ENCODE measurements at places on chromosomes 5 and 9.
A peak's percentile ranks its signal among the peaks of the same experiment; 100 is the strongest.

GRCh38 chr5:3511934-3512333, 83.7 kb upstream of the IRX1 start:
- no peak for DNase-seq

GRCh38 chr5:138389332-138389731, 36.8 kb downstream of the KDM3B start:
- no peak for DNase-seq

DNA sequence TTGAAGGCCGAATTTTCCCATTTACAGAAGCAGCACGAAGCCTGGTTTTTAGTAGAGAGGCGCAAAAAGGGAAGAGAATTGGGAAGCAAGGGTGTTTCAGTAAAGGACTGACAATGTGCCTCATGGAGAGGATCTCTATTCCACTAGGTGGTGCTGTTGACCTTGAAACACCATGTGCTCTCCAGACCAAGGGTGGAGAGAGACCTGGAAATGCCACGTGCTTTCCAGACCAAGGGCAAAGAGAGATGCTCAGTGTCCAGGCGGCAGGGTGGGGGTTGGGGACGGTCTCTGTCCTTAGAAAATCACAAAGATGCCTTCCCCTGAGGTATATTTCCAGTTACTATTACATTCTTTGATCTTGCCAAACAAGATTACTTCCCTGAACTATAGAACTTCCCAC, 425.3 kb downstream of the CSNK1G3 start:
- peak; percentile 52 for DNase-seq

DNA sequence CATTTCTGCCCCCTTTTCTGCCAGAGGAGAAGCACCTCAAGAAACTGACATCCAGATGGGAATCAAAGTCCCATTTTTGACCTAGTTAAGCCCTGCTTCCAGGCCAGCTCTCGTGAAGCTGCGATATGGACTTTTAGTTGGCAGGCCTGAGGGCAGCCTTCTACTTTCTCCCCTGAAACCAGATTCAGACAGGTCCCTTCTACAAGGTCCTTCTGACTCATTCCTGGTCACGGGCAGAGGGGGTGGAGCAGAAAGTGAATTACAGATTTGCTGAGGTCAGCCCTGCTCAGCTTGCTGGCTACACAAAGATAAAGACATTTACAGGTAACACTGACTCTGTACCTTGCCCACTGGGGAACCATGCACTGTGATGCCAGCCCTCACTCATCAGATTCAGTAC, 52.8 kb upstream of the TUT7 start:
- peak; percentile 45 for DNase-seq

- no peak for DNase-seq
These were observed 5.1 kb upstream of the PHYKPL start for GRCh38 chr5:178237431-178238312.

GRCh38 chr5:81629986-81630385, 120.9 kb downstream of the SSBP2 start:
- no peak for DNase-seq

- DNase-seq, result no peak
These were observed 174.5 kb downstream of the CFAP90 start for GRCh38 chr5:7676455-7676854.

- DNase-seq, result no peak
These were observed 393.7 kb upstream of the IRX1 start for GRCh38 chr5:3201941-3202340.

DNA sequence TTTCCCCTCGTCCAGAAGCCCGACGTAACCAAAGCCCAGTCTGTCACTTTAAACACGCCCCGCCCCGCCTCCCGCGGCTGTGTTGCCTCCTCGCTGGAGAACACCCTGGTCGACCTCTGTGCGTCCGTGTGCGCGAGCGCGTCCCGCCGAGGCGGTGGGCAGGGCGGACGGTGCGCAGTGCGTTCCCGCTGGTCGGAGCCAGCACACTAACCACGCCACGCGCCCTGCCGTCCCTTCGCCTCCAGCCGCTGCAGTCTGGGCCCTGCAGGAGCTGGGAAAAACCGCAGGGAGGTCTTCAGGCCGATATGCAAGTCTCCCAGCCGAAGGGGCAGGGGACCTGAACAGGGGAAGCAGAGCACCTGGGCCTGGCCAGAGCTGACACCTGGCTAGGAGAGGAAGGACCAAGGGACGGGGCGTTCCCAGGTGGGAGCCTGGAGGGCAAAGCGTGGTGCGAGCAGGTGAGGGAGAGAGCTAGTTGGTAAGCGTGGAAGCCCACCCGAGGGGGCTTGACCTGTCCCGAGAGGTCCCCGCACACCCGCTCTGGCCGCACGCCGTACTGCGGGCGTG, 1.3 kb upstream of the PHPT1 start:
- peak; percentile 31 for DNase-seq

- no peak for DNase-seq
These were observed 228.2 kb upstream of the KLF4 start for GRCh38 chr9:107717529-107718314.

- peak; percentile 58 for DNase-seq
These were observed 53.7 kb downstream of the ENC1 start for GRCh38 chr5:74586856-74587255.

DNA sequence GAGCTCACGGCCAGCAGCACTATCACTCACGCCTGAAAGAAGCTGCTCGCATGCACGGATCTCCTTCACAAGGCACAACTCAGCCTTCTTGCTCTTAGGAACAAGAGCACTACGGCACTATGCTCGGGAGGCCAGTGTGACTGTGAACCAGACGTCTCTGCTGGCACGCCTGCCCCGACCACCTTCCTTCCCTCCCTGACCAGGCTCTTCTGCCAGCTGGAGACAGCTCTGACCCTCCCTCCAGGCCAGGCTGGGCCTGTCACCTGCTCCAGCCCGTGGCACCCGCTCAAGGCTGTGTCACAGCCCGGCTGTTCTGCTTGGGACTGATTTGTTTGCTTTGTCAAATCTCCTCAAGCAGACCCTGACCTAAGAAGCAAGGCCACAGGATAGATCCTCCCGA, 7.0 kb downstream of the TBC1D9B start:
- no peak for DNase-seq

DNA sequence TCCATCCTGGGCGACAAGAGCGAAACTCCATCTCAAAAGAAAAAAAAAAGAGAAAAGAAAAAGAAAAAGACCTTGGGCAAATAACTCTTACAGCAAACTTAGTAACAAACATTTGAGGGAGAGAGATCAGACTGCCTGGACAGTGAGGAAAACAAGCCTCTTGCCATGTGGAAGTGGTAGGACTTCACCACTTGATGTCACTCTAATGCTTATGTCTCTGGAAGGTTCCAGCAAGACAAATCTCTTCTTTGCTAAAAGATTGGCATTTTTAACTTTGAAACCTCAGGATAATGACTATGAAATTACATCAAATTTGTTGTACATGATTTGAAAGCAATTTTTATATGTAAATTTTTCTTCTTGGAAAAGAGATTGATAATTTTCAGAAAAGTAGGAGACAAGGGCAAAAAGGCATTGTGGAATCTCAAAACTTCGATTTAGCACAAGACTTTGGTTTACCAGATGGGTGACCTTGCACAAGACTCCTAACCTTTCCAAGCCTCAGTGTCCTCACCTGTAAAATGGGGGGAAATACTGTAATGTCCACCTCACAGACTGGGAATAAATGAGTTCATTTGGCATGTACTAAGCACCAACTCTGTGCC, 5.4 kb downstream of the ACTL7B start:
- DNase-seq, result peak; percentile 31

GRCh38 chr5:122237906-122238305, 74.1 kb upstream of the SNCAIP start:
- DNase-seq, result no peak

GRCh38 chr9:136675477-136676296, 11.6 kb downstream of the AGPAT2 start:
- DNase-seq, result no peak

DNA sequence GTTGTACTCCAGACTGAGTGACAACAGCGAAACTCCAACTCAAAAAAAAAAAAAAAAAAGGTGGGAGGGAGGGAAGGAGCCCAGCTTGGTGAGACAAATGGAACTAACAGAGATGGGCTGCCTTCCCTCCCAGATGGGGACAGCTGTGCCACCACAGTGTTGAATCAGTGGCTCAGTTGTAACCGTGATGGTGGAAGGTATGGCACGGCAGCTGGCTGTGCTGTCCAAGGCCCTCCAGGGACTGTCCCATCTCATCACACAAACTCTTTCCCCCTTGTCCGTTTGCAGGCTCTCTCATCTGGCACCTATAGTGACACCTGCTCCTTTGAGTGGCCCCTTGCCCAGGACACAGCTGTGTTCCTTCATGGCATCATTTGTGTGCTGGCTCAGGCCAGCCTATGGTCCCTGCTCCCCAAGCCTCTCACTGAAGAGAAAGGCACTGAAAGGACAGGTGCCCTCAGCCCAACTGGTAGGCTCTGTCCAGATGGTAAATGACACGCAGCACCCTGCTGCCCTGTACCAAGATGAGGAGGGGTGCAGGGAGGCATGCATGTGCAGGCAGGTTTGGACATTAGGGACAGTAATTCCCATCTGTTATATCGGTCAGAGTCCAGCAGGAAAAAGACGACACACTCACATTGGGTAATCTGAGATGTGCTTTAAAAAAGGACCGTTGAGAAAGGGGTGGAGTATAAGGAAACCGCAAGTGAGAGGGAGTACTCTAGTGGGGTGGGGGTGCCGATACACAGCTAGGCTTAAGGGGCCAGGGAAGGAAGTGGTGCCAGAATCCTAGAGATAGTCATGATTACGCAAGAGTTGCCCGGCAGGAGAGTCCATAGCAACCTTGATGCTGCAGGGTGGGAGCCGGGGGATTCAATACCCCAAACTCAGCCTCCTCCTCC, 4.3 kb downstream of the SMIM33 start:
- DNase-seq, result no peak

DNA sequence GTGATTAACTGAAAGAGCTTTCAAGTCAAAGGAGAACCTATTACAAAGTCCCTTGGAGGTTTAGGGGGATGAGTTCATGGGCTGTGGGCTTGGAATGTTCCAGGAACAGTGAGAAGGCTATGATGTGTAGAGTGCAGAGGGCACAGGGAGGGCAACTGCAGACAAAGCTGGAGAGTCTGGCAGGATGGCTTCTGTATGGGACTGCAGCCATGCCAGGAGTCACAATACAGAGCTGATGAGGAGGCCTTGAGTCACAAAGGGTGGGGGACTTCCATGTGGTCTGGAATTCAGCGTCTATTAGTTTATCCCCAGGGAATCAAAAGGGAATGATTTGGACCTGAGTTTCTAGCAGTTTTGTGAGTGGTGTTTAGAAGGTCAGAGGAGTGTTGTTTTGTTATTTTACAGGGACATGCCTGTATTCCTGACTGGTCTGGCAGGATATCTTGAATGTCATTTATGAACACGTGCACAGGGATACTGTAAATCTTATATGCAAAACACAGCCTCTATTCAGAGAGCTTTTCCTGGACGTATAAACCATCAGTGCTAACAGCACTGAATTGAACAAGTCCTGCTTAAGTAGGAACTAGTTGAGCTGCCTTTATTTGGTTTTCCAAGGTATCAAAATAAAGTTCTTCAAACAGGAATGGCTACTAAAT, 14.3 kb upstream of the TEK start:
- peak; percentile 97 for DNase-seq

- DNase-seq, result no peak
These were observed 10.0 kb downstream of the INSYN2B start for GRCh38 chr5:169970339-169970738.

DNA sequence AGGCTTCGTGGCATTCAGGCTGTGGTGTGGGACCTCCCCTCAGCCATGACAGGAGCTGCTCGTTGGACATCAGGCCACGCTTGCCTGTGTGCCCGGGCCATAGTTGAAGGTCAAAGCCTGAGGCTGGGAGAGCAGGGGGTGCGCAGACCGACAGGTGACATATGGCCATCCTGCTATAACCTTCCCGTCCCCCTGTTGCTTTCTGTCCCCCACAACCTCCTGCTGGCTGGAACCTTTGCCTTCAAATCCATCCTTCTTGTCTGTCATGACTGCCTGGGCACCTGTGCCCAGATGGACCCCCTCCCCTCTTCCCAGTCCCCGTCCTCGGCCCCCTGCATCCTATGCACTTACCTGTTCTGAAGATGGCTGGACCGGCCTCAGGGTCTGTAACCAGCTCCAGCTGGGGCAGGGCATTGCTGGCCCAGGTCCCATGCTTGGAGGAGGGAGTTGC, 83.2 kb downstream of the WNK2 start:
- no peak for DNase-seq

- no peak for DNase-seq
These were observed 15.2 kb downstream of the NEK6 start for GRCh38 chr9:124272979-124273378.

DNA sequence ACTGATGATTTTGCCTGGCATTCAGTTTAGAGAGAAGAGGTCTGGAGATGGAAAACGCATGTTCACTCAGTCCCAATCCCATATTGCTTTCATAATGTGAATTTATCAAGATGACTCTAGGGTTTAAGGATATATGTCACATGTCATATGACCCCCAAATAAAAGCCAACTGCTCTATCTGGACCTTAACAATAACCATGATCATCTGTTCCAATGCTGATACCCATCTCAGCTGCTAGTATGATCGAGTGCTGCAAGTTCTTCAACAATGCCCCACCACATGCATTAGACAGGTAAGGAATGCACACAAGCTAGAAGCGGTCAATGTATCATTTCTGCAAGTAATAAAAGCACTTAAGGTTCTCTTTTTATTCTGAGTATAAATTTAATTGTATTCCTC, 91.8 kb downstream of the OXCT1 start:
- DNase-seq, result no peak

- no peak for DNase-seq
These were observed 538.2 kb downstream of the CCDC171 start for GRCh38 chr9:16090907-16091629.

- peak; percentile 11 for DNase-seq
These were observed 86.0 kb downstream of the NREP start for GRCh38 chr5:111670826-111671492.

DNA sequence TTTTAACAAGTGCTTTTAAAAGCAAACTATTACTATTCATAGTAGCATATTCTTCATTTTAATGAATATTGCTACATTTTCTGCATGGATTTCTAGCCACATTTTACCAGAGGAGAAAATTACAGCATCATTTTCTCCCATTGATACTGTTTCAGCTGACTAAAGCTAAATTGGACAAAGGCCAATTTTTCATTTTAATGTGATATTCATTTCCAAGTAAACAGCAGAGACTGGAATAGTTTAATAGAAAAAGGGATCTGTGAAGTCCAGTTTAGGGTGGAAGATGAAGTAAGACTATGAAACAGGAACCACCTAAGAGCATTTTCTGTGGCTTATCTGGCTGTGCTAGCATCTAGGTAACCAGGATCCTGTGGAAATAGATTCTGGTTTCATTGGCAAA, 128.1 kb downstream of the GIN1 start:
- DNase-seq, result no peak

Data from kidney capillary endothelial cell (primary cell).